ENCODE measurements at places on chromosomes 3 and 15.

DNA sequence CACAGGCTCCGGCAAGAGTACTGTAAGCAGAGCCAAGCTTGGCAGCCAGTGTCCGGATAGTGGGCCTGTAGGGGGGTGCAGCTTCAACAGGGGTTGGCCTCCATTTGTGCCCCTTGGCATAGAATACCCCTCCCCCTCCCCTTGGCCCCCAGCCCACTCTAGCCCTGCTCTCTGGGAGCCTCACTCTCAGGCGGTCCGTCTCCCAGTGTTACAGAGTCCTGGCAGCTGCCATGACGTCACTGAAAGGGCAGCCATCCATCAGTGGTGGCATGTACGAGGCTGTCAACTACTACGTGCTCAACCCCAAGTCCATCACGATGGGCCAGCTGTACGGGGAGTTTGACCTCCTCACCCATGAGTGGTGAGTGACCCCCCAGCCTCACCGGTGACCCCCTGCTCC is 50.4 kb downstream of the DNAH1 start:
- no peak for DNase-seq

- no peak for DNase-seq
Measured at GRCh38 chr3:127119693-127120464, 73.1 kb upstream of the PRR23E start.

DNA sequence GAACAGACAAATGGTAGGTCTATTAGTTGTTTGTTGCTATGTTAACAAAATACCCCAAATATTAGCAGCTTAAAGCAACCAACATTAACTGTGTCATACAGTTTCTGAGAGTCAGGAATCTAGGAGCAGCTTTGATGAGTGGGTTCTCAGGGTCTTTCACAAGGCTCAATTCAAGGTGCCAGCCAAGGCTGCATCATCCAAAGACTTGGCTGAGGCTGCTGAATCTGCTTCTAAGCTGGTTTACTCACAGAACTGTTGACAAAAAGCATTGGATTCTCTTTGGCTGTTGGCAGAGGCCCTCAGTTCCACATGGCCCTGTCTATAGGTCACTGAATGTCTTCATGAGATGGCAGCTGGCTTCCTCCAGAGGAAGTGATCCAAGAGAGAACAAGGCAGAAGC is 40.3 kb upstream of the TSC22D2 start:
- DNase-seq: no peak

- no peak for DNase-seq
Measured at GRCh38 chr15:71219101-71219500, 103.8 kb downstream of the THSD4 start.

DNA sequence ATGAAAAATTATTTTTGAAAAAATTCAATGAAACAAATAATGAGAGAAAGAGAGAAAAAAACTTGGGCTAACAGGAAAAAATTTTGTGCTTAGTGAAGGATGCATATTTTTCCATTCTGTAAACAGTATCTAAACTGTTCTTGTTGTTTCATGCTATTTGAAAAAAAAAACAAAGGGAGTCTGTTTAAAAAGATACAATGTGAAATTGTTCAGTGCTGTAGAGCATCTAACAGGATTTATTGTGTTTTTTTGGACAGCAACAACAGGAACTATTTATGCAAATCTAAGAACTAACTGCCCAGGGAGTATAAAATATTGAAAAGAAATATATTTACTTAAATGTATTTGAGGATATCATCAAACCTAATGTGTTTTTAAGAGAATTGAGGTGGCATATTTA is 55.1 kb downstream of the PEX5L start:
- no peak for DNase-seq

GRCh38 chr3:74891312-74891711 is 276.9 kb upstream of the CNTN3 start:
- DNase-seq: no peak

DNA sequence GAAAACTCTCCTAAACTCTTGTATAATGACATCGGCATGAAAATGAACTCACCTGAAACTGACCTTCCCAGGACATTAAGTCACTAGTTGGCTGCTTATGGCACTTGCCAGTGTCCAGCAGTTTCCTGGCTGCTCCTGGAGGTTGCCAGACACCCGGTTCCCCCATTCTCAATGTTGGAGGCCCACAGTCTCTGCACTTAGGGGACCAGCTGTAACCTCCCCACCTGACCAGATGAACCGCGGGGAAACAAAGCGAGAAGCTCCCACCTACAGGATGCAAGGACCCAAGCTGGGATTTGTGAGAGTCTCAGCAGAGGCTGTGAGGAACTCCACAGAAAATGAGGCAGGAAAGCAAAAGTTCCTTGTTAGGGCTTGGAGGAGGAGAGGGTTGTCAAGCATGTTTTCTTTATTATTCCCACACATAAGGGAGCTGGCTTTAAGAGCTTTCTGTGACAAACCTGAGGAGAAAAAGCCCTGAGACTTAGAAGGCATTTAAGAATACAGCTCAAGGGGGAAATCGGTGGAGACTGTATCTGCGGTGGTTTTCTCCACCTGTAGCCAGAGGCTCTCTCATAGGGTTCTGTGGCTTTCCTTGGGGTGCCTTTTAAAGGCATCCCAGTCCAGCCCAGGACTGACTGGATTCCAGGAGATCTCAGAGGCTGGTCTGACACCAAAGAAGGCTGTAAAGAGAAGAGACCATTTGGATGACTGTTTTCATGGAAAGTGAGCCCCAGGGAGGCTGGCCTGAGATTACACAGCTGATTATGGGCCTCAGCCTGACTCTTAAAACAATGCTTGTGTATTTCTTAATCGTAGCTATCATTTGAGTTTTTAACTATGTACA is 4.6 kb downstream of the TPM1 start:
- no peak for DNase-seq

DNA sequence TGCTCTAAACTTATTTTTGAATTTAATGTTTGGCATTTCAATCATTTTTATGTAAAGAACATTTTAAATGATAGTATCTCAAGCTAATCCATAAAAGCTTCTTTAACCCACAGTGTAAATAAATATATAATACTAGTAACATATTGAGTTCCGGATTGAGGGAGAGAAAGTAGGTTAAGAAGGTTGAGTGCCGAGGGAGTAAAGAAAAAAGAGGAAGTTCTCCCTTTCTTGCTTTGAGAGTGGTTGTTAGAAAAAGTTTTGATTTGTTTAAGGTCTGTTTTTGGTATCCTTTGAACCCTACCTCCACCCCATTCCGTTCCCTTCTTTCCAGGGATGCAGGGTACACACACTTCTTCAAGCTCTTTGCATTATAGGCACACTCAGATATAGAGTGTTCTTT is 130.8 kb downstream of the VPS8 start:
- no peak for DNase-seq

- no peak for DNase-seq
Measured at GRCh38 chr3:4021162-4021561, 221.9 kb downstream of the LRRN1 start.

DNA sequence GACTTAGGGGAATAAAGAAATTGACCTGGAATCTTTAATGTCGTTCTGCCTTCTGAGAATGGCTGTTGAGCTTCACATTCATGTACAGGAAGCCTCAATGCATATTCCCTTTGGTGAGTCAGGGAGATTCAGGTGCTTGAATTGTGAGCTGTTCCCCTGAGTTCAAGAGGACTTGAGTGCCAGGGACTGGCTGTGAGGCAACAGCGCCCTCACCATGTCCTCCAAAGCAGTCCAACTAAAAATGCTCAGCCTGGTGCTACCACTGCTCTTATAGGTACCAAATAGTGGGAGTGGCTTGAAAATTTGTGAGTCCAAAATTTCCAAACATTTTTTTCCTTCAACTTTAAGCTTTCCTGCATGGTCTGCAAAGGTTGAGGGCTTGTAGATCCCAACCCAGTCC is 54.1 kb downstream of the LEO1 start:
- DNase-seq: no peak

DNA sequence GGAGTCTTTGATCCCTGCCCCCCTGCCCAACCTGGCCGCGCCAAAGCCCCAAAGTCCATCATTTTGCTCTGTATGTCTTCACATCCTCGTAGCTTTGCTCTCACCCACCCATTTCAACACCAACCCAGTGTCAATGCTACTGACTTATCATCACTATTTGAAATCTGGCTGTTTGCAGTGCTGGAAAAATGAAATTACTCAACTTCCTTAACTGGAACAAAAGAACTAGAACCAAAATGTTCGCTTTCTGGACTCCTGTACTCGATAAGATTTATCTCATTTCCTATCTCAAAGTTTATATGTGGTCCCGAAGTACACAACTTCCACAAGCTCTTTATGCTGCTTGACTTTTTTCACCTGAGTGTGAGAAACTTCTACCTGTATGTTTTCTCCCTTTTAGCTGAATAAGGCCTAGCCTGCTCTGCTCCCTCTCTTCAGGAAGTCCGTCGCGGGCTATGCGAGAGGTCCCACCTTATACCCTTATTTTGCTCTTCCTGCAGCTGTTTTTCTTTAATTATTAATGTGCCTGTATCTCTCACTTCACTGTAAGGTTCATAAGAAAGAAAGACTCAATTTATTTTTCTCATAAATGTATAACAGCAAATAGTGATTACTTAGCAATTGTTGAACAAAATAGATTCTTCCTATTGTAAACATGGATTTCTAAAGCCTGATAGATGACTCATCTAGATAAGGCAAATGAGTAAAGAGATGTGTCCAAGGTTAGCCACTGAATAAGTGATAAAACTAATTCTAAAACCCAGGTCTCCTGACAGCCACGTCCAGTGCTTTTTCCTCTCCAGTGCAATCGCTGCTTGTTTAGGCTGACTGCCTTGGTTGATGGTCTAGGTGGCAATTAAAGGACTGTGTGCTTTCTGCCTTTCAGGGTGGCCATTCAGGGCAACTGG is 464.1 kb upstream of the TPRG1 start:
- DNase-seq: no peak

DNA sequence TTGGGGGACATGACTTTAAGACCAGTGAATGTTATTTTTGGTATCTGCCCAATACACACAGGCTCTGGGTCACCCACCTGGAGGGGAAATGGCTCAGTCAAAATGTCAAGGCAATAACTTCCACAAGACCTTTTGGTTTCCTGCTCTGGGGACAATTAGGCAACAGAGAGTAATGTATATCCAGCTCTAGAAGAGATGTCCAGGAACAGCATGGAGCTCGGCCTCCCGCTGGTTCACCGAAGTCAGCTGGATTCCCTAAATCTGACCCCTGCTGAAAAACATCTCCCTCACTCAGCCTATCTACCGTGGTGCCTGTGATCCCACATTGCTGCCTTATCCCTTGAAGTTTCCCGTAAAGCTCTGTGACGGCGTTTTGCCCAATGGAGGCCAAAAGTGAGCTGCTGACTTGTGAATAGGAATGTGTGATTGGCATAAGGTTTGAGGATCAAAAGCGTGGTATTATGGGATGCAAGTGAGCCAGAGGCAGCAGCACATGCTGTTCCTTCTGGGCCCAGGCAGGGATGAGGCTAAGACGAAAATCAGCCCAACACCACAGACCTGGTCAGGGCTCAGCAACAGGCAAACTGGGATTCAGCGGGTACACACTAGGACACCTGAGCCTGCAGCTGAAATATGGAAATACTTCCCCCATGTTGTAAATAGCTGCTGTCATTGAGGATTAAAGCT is 47.2 kb upstream of the SLC6A11 start:
- no peak for DNase-seq

DNA sequence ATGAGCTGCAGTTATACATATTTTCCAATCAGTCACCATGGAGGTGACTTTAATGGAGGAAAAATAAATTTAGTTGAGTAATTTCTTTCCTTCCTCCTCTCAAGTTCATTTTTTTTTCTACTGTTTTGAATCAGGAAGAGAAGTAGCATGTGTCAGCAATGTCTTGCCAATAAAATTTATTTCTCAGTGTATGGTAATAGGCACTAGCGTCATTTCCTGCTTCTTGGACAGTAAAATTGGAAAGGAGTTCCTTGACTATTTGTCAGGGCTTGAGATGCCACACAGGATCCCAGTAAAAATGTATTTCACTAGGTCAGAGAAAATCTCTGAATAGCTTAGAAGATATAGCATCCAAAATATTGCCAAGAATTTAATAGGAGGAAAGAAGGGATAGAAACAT is 605.9 kb downstream of the ROBO1 start:
- no peak for DNase-seq

GRCh38 chr3:163919154-163919553 is 1159.1 kb downstream of the SI start:
- DNase-seq: no peak

DNA sequence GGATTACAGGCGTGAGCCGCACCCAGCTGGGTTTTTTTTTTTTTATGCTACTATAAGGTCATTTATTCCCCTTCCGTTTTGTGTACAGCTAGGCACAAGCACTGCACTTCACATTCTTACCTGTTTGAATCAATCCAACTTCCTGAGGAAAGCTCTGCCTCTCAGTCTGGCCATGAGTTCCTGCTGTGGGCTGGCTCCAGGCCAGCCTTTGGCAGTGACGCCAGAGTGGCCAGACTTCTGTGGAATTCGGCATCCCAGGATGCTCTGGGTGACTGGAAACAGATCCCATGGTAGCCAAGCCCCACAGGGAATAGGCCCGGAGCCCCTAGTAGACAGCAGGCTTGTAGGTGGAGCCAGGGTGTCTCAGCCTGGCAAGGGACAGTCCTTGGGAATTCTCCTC is 21.5 kb upstream of the TIMP4 start:
- DNase-seq: no peak

- DNase-seq: no peak
Measured at GRCh38 chr3:123072152-123072551, 5.3 kb downstream of the PDIA5 start.

GRCh38 chr3:151989621-151990020 is 116.2 kb downstream of the SUCNR1 start:
- no peak for DNase-seq

- no peak for DNase-seq
Measured at GRCh38 chr3:3927965-3928364, 128.7 kb downstream of the LRRN1 start.

DNA sequence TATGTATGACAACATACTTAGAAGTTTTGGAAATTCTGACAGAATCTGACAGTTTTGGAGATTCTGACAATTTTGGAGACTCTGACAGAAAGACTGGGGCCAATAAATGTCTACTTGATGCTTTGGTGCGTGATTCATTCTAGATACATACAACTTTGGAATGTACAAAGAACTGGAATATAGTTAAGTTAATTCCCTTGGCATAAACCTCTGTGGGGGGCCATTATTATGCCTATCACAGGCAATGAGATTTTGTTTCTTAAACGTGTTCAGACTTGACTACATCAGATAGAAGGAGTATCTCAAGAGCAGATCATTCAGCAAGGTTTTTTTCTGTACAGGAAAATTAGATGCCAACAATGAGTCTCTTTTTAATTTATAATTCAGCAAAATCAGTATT is 617.6 kb upstream of the ZNF717 start:
- no peak for DNase-seq

DNA sequence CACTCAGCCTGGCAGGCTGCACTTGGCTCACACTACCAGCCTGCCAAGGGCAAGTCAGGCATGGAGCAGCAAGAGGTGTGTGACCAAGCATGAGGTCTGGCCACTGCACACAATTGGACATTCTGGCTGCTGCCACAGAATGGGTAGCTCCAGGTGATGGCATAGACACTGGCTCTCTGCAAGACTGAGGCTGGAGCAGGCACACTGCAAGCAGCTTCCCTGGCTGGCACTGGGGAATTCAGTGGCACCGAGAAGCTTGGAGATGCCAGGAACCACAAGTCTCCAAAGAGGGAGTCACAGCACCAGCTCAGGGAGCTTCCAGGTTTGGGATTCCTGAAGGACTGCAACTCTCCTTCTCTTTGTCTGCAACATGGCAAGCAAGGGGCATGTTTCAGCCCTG is 42.0 kb upstream of the KCNH8 start:
- no peak for DNase-seq
